ENCODE measurements at places on chromosomes 13 and 19.

GRCh38 chr19:15289673-15290072, 42.7 kb downstream of the BRD4 start:
- no peak for DNase-seq

DNA sequence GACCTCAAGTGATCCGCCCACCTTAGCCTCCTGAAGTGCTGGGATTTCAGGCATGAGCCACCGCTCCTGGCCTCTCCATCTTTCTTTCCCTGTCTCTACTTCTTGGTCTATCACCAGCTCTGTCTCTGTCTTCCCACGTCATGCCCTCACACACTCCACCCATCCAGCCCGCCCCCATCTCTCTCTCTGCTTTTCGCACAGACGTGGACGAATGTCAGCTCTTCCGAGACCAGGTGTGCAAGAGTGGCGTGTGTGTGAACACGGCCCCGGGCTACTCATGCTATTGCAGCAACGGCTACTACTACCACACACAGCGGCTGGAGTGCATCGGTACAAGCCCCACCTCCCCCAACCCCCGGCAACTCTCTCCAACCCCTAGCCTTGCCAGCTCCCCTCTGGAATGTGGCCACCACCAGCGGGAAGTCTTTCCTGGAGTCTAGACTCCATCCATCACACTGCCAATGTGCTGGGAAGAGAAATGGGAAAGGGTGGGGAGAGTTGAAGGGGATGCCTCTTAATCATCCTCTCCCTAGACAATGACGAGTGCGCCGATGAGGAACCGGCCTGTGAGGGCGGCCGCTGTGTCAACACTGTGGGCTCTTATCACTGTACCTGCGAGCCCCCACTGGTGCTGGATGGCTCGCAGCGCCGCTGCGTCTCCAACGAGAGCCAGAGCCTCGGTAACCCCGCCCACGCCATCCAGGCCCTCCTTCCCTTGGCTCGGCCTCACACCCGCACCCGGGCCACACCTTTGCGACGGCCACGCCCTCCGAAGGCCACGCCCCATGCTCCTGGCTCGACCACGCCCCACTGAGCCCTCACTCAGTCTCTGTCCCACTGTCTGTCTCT, 22.5 kb downstream of the LTBP4 start:
- peak; percentile 73 for DNase-seq

DNA sequence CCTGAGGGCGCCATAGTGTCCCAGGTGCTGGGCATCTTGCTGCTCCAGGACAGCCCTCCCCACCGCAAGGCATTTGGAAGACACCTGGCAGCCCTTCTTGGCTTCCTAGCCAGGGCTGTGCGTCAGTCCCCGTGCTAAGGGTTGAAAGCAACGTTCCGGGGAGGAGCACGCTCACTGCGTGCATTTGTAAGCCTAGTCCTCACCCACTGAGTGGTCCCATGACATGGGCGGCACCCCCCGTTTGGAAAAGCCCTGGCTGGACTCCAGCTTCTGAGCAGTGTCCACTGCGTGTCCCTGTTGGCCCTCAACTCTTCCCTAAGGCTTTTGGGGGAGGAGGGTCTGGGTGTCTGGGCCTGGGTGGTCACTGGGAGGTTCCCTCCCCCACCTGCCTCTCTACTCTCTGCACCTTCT, 76.3 kb upstream of the GPR183 start:
- no peak for DNase-seq

DNA sequence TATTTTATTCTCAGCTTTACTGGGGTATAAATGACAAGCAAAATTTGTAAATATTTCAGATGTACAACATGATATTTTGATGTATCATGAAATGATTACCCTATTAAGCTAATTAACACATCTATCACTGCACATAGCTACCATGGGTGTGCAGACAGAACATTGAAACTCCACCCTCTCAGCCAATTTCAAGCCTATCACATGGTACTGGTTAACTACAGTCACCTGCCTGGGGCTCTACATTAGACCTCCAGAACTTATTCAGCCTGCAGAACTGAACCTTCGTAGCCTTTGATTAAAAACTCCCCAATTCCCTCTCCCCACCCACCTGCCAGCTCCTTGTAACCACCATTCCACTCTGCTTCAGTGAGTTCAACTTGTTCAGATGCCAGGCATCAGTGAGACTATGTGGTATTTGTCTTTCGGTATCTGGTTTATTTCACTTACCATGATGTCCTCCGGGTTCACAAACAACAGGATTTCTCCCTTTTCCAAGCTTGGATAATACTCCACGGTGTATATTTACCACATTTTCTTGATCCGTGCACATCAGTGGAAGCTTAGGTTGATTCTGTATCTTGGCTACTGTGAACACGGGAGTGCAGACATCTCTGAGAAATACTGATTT, 19.2 kb downstream of the RAB20 start:
- DNase-seq, result no peak

GRCh38 chr13:72953391-72953965, 105.3 kb upstream of the KLF5 start:
- no peak for DNase-seq

DNA sequence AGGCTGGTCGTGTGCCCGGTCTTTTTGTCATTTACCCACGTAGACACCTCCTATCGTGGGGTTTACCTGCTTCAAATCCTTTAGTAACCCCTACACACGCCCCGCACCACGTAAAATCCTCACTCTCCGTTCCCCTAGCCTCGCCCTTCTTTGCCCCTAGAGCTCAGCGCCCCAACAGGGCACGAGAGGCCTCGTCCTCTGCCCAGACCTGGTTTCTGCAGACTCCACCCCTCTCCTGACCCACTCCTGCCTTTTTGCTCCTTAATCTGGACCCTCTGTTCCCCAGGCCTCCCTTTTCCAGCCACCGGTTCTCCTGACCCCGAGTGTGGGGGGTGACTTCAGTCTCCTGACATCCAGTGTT, 412 bp downstream of the ZNF528 start:
- DNase-seq, result peak; percentile 29

- DNase-seq, result no peak
Observed at GRCh38 chr13:113202912-113203311, 5.6 kb downstream of the PCID2 start.

- no peak for DNase-seq
Observed at GRCh38 chr19:21765151-21765550, 2.2 kb downstream of the ZNF100 start.

All from erythroblast (primary cell).